ENCODE measurements at places on chromosomes 1 and 21. TPM values are rescaled to one million over a fixed set of nuclear protein-coding genes. Genes with fewer than 3 reads are reported as not detected.

The MIER1 gene
- 18.9 TPM for total RNA-seq

- peak overlapping the region; percentile 91 for H3K27ac ChIP-seq
- H3K4me3 ChIP-seq: peak overlapping the region; percentile 72
- H3K27me3 ChIP-seq: no peaks in the 10 kb centered on the region
- H3K4me1 ChIP-seq: peaks cover 65% of the 10 kb centered on the region
- no peaks in the 10 kb centered on the region for H3K36me3 ChIP-seq
These were observed 1.2 kb downstream of the UBR4 start for GRCh38 chr1:19208710-19209438.

DNA sequence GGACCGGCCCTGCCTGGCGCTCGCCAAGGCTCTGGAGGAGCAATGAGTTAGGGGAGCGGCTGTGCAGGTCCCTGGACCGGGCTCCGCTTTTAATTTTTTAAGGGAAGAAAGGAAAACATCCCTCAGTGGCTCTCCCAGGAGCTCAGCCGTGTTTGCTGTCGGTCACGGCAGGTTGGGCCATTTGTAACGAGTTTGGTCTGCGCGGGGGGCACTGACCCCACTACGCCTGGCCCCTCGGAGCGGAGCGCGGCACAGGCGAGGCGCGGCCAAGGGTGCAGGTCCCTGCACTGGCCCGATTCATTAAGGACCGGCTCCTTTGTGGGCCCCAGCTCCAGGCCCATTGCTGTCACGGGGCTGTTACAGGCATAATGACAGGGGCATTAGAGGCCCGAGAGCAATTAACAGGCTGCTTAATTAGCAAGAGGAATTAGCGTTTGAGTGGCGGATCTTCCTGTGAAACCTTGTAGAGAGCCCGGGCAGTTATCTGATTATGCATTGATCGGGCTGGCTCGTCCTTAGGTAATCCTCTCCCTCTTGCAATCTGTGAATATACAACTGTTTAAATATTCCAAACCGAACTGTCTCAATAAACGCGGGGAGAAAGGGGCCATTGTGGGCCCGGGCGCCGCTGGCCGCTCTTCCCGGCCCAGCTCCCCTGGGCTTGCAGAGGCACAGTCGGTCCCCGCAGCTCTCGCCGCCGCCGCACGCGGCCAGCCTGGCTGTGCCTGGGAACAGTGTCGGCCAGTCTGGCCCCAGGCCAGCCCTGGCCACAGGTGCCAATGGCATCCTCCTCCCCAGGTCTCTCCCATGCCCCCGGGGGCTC, 56.8 kb downstream of the PRDM16 start:
- no peak overlapping the region for H3K27ac ChIP-seq
- no peak overlapping the region for H3K4me3 ChIP-seq
- H3K27me3 ChIP-seq: no peaks in the 10 kb centered on the region
- DNase-seq: no peak
- peaks cover 17% of the 10 kb centered on the region for H3K4me1 ChIP-seq

The KCNJ6 gene
- not detected for total RNA-seq

The VPS72 gene
- total RNA-seq: 53.6 TPM

The RIPK4 gene
- not detected for total RNA-seq

The GPR37L1 gene
- total RNA-seq: not detected

The SUSD4 gene
- total RNA-seq: 2.5 TPM

The PSRC1 gene
- total RNA-seq: 0.55 TPM

- H3K4me3 ChIP-seq: no peak overlapping the region
- no peaks in the 10 kb centered on the region for H3K27me3 ChIP-seq
- DNase-seq: no peak
- H3K4me1 ChIP-seq: peaks cover 57% of the 10 kb centered on the region
- H3K27ac ChIP-seq: peak overlapping the region; percentile 39
These were observed 31.6 kb downstream of the SOX13 start for GRCh38 chr1:204104331-204105130.

GRCh38 chr1:74571891-74572290, 59.5 kb upstream of the LRRC53 start:
- H3K36me3 ChIP-seq: no peaks in the 10 kb centered on the region
- no peaks in the 10 kb centered on the region for H3K4me1 ChIP-seq
- no peak overlapping the region for H3K27ac ChIP-seq
- no peak overlapping the region for H3K4me3 ChIP-seq
- no peaks in the 10 kb centered on the region for H3K27me3 ChIP-seq

DNA sequence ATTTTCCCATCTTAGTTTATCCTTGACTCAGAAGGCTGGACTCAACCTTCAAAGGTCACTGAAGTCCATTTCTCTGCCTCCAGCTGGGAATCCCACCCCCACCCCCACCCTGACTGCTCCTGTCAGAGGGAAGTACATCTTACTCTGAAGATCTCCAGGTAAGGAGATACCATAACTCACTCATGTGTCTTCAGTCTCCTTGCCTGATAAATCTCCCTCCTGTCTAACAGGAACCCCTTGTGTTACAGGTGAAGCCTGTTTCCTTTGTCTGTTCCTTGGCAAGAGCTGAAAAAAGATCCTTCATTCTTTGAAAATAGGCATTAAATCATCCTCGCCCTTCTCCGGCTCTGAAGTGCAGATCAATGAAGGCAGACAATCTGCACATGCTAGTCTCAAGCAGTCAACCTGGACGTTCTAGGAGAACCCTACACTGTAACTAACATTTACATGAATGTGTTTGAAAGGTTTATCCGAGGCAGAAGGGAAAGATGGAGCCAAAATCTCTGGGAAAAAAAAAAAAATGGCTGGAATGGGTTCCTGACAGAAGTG, 250.6 kb downstream of the TM2D1 start:
- H3K27me3 ChIP-seq: no peaks in the 10 kb centered on the region
- DNase-seq: no peak
- H3K4me3 ChIP-seq: no peak overlapping the region
- H3K27ac ChIP-seq: no peak overlapping the region

DNA sequence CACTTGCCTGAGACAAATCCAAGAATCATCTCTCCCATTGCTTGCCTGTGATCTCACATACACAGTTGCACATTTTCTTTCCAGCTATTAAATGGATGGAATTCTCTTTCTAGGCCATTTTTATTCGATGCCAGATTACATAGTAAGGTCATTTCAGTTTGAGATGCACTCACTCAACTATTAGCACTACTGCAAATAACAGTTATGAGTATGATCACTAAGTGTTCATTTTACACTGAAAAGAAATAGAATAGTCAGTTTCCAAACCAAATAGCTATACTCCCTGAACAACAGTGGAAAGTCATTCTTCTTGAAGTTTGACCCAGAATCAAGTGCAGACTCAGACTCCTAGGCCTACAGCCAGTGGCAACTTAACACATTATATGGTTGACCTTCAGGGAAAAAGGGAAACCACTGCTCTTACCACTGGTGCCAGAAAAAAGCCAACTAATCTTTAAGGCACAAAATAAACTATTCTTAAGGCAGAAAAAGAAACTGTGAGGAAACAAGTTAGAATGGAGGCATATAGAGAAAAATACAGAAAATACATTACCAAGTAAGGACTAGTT, 31.5 kb downstream of the WNT2B start:
- peaks cover 45% of the 10 kb centered on the region for H3K36me3 ChIP-seq
- no peak for DNase-seq
- no peak overlapping the region for H3K4me3 ChIP-seq

- no peaks in the 10 kb centered on the region for H3K36me3 ChIP-seq
- no peaks in the 10 kb centered on the region for H3K27me3 ChIP-seq
- H3K4me3 ChIP-seq: no peak overlapping the region
These were observed 1.8 kb downstream of the SPRR1B start for GRCh38 chr1:153032677-153033308.

DNA sequence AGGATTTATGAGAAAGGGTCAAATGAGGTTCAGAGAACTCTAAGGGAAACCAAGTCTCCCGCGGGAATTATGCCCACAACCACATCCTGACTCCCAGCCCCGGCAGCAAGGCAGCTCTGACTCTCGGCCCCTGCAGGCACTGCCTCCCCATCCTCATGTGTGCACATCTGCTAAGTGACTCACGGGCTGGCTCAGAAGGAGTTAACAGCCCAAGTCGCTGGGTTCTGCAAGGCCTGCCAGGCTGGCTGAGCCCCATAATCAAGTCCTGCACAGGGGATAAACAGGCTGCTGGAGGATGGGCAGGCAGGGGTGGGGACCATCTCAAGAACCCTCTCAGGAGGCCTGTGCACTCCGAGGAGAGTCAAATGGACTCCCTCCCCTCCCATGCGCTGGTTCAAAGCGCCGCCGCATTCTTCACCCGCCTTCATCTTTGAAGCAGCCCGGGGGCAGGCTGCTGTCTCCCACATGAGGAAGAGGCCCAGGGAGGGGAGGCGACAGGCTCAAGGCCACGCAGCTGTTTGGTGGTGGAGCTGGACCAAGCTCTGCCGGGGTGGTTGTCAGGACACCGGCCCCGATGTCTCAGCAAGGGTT, 344.3 kb downstream of the MATN1 start:
- no peaks in the 10 kb centered on the region for H3K4me1 ChIP-seq
- DNase-seq: no peak
- no peak overlapping the region for H3K4me3 ChIP-seq
- peaks cover 3% of the 10 kb centered on the region for H3K27me3 ChIP-seq
- H3K36me3 ChIP-seq: no peaks in the 10 kb centered on the region

DNA sequence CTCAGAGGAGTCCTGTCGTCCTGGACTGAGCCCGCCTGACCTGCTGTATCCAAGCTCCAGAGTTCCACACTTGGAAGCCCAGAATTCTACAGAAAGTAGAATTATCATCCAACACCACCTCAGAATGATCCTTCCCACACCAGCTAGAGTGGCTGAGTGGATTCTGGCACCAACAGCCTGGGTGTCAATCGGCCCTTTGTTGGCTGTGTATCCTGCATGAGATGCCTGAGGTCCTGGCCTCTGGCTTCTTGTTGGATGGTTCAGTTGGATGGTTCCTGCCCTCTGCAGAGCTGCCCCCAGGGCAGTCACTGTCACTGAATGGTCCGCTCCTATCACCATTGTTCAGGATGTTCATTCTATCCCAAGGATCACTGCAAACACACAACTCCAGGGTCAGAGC, 49.8 kb downstream of the PGBD5 start:
- H3K27ac ChIP-seq: no peak overlapping the region
- no peaks in the 10 kb centered on the region for H3K36me3 ChIP-seq
- DNase-seq: no peak
- H3K4me3 ChIP-seq: no peak overlapping the region
- H3K27me3 ChIP-seq: no peaks in the 10 kb centered on the region
- H3K4me1 ChIP-seq: peaks cover 4% of the 10 kb centered on the region

The PSMD4 gene
- total RNA-seq: 227 TPM

The CYP2J2 gene
- 55.7 TPM for total RNA-seq

The PLCH2 gene
- total RNA-seq: 0.04 TPM

DNA sequence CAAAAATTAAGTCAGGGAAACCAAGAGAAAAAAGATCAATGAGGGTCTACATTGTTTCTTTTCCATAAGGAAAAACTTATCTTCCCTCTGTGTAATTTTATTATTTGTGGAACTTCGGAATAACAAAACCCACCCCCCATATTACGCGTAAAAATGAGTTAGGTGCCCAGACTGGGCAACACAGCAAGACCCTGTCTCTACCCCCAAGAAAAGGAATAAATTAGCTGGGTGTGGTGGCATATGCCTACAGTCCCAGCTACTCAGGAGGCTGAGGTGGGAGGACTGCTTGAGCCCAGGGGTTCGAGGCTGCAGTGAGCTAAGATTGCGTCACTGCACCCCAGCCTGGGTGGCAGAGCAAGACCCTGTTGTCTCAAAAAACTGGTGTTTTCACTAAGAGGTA, 20.4 kb downstream of the PSMB4 start:
- H3K27me3 ChIP-seq: no peaks in the 10 kb centered on the region
- no peak overlapping the region for H3K27ac ChIP-seq
- no peaks in the 10 kb centered on the region for H3K4me1 ChIP-seq
- no peak for DNase-seq
- H3K4me3 ChIP-seq: no peak overlapping the region

- no peaks in the 10 kb centered on the region for H3K4me1 ChIP-seq
- DNase-seq: no peak
- no peak overlapping the region for H3K27ac ChIP-seq
- H3K36me3 ChIP-seq: no peaks in the 10 kb centered on the region
- no peaks in the 10 kb centered on the region for H3K27me3 ChIP-seq
These were observed 313.6 kb downstream of the ASTN1 start for GRCh38 chr1:176850871-176851270.

DNA sequence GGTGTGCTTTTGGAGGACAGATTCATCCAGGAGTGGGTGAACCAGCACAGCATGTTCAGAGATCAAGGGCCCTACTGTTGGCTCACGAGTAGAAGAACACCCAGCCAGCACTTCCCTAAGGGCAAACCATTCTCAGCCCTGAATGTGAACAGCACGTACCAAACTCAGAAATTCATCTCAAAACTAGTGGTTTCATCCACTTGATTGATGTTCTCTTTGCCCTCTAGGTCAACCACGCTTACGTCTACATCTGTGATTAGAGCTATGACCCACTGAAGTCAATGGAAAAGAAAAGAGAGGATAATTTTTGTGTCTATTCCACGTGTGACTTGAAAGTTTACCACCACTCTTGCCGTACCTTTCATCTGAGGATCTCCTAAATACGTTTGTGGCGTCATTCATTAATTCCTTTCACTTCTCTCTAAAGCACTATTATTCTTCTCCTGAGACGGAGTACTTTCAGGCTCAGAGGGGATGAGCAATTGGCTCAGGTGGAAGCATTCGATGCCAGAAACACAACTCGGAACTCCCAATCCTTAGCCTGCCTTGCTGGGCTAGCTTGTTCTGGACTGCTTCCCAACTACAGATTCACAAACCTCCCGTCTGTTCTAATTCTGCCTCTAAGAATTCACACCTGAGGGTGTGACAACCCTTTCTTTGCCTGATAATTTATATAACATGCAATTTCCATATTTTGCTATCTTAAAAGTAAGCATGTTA, 57.3 kb upstream of the HIVEP3 start:
- no peaks in the 10 kb centered on the region for H3K4me1 ChIP-seq
- no peaks in the 10 kb centered on the region for H3K27me3 ChIP-seq
- H3K4me3 ChIP-seq: no peak overlapping the region

The GRIK3 gene
- total RNA-seq: not detected

The PODN gene
- 9.4 TPM for total RNA-seq

DNA sequence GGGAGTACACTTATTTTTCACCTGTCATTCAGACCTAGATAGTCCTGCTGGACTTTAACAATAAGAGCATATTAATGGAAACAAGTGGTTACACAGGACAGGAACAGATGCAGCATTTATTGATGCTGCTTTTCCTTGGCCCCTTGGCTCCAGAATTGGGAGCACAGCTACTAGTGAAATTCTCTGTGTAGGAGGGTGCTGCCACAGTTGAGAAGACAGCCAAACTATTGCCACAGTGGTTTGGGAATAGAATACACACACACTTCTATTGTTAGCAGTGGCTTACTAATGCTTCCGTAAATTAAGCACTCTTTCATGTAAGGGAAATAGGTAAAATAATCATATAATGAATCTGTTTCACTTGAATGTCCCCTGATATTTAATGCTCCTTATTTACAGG, 105.3 kb upstream of the TENT5C start:
- peaks cover 64% of the 10 kb centered on the region for H3K36me3 ChIP-seq
- no peak overlapping the region for H3K27ac ChIP-seq
- no peaks in the 10 kb centered on the region for H3K4me1 ChIP-seq
- no peak for DNase-seq
- no peak overlapping the region for H3K4me3 ChIP-seq
